ENCODE measurements at places on chromosomes 6 and 20. TPM values are rescaled to one million over a fixed set of nuclear protein-coding genes. Genes with fewer than 3 reads are reported as not detected.

Gene HLA-DRA
- polyA plus RNA-seq: not detected

Gene SLC26A8
- 2.9 TPM for polyA plus RNA-seq

Gene POU3F2
- polyA plus RNA-seq: 2.4 TPM

Gene BTN1A1
- not detected for polyA plus RNA-seq

Gene CST1
- polyA plus RNA-seq: not detected

Gene STX16
- polyA plus RNA-seq: 6.4 TPM
